Stromal cell of bone marrow (primary cell): ENCODE measurements at places on chromosomes 3 and 15.

DNA sequence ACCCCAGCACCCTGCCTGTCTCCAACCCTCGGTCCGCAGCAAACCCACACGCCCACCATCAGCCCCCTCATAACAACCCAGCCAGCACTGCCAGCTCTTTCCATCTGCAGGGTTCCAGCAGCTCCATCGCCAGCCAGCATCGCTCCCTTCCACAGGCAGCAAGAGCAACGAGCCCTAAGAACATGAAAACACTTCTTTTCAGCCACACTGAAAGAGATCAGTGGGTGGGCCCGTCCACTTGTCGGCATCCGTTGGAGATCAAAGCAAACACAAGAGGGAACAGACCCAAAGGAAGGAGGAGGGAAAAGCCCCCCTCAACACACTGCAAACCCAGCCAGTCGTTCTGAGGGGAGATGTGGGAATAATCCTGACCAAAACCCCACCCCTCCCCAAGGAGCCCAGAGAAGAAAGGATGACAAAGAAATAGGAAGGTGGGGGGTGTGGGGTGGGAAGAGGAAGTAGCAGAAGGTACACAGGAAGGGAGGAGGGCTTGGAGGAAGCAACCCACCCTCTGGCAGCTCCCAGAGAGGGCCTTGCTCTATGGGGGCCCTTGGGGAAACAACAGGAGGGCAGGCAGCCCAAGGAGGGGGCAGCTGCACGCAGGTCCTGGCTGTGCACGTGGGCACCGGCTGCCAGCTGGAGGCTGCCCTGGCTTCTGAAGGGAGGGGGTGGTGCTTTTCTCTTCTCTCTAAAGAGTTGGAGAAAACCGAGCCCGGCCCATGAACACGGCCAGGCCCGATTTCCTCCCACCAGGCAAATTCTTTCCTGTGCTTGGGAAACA lies 473.6 kb upstream of the PROK2 start:
- DNase-seq: no peak

- no peak for DNase-seq
Observed at GRCh38 chr3:101418851-101419250, 94.2 kb downstream of the SENP7 start.

GRCh38 chr15:40495516-40495915 lies 24.7 kb downstream of the CHST14 start:
- DNase-seq: no peak

- DNase-seq: no peak
Observed at GRCh38 chr3:114896978-114897377, 250.1 kb downstream of the ZBTB20 start.

- DNase-seq: peak; percentile 78
Observed at GRCh38 chr3:59818033-59818918, 768.5 kb upstream of the CFAP20DC start.
